Cardiac ventricle fibroblast (primary cell): ENCODE measurements at places on chromosomes 11 and 22. TPM values are rescaled to one million over a fixed set of nuclear protein-coding genes. Genes with fewer than 3 reads are reported as not detected.

Gene OR8G5
- not detected in 2 replicates for total RNA-seq

Gene KAT5
- total RNA-seq = 28.4 and 32.0 TPM in 2 replicates

Gene MSANTD4
- 13.9 and 17.5 TPM in 2 replicates for total RNA-seq

Gene SUSD2
- total RNA-seq = 43.9 and 50.7 TPM in 2 replicates

Gene APOBEC3A
- total RNA-seq = not detected in 2 replicates

Gene FGF19
- total RNA-seq = not detected in 2 replicates
